Stimulated activated CD8-positive, alpha-beta memory T cell treated with anti-CD3 and anti-CD28 coated beads, Interleukin-15, amount 100 ng/mL, for 1 hour (primary cell): ENCODE measurements at places on chromosomes 3 and 15.

DNA sequence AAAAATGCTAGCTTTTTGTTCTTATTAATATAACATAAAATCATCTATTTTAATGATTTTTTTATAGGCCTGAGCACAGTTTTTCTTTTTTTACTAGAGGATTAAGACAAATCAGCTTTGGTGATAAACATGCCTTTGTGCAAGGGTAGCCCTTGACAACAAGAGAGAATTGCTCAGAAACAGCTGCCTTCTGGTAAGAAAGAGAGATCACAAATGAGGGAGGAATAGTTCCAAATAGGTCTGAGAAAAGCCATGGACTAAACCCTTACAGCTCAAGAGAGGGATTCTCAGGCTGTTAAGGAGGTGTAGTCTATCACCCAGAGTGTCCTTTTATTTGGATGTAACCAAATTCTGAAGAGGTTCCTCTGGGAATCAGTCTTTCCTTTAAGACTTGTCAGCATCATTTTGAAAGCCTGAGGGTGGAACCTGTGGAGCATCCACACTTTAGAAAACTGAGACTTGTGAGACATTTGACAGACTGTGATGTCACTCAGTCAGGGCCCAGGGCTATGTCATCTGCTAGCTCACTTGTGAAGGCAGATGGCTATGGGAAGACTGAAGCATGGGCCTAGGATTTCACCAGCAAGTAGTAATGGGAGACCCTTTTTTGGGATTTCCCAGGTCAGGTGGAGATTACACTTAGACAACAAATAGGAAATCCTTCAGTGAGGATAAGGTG lies 102.9 kb upstream of the KCNAB1 start:
- DNase-seq, result no peak

GRCh38 chr15:97914711-97915110 lies 45.8 kb upstream of the ARRDC4 start:
- no peak for DNase-seq

GRCh38 chr15:66043264-66043663 lies 174.0 kb downstream of the RAB11A start:
- no peak for DNase-seq

GRCh38 chr15:92159906-92160841 lies 233.5 kb upstream of the ST8SIA2 start:
- DNase-seq, result no peak

GRCh38 chr15:63826528-63826927 lies 7.2 kb downstream of the HERC1 start:
- no peak for DNase-seq

- DNase-seq, result no peak
Observed at GRCh38 chr3:128992926-128993460, 883 bp downstream of the CFAP92 start.

- DNase-seq, result no peak
Observed at GRCh38 chr3:42868841-42869240, 6.8 kb downstream of the CYP8B1 start.

GRCh38 chr3:77025471-77025870 lies 14.4 kb upstream of the ROBO2 start:
- DNase-seq, result no peak

- no peak for DNase-seq
Observed at GRCh38 chr15:70556151-70556741, 207.1 kb downstream of the UACA start.

GRCh38 chr3:141231952-141232823 lies 563 bp downstream of the PXYLP1 start:
- DNase-seq, result no peak

- no peak for DNase-seq
Observed at GRCh38 chr3:35772381-35773015, 133.2 kb downstream of the ARPP21 start.

GRCh38 chr3:117217760-117218316 lies 508.3 kb downstream of the TUSC7 start:
- no peak for DNase-seq

DNA sequence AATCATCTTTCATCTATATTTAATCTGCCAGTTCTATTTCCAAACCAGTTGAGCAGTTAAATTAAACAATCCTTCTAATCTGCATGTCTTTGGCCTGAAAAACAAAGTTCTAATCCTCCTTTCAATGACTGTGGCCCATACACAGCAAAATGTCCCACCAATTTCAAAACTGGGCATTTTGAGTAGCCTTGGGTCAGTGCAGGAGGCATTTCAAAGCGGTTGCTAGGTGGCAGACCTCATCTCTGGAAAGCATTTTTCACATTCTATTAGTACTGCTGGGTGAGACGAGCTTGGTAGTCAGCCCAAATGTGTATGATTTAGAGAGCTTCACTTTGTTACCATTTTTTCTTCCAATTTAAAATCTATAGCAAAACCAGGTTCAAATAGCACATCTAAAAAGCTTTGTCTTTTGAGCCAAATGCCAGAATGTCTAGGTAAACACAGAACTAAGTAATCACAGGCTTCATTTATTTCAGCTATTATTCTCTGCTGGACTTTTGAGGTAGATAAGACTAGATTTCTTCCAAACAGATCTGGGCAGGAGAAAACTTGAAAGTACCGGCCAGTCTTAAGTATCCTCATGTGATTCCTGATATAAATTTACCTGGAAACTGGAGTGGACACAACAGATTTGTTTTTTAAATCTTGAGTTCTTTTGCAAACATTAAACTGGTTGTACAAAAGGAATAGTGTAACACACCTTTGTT lies 8.9 kb upstream of the ARHGEF26 start:
- no peak for DNase-seq

- no peak for DNase-seq
Observed at GRCh38 chr15:101078669-101079323, 159.6 kb downstream of the LRRK1 start.

GRCh38 chr15:40081691-40082194 lies 26.9 kb downstream of the BMF start:
- DNase-seq, result no peak

GRCh38 chr15:36595611-36596010 lies 16.2 kb downstream of the CDIN1 start:
- DNase-seq, result no peak

- no peak for DNase-seq
Observed at GRCh38 chr3:52891615-52892081, 5.7 kb downstream of the STIMATE start.

GRCh38 chr3:161673866-161674265 lies 177.3 kb downstream of the OTOL1 start:
- no peak for DNase-seq

DNA sequence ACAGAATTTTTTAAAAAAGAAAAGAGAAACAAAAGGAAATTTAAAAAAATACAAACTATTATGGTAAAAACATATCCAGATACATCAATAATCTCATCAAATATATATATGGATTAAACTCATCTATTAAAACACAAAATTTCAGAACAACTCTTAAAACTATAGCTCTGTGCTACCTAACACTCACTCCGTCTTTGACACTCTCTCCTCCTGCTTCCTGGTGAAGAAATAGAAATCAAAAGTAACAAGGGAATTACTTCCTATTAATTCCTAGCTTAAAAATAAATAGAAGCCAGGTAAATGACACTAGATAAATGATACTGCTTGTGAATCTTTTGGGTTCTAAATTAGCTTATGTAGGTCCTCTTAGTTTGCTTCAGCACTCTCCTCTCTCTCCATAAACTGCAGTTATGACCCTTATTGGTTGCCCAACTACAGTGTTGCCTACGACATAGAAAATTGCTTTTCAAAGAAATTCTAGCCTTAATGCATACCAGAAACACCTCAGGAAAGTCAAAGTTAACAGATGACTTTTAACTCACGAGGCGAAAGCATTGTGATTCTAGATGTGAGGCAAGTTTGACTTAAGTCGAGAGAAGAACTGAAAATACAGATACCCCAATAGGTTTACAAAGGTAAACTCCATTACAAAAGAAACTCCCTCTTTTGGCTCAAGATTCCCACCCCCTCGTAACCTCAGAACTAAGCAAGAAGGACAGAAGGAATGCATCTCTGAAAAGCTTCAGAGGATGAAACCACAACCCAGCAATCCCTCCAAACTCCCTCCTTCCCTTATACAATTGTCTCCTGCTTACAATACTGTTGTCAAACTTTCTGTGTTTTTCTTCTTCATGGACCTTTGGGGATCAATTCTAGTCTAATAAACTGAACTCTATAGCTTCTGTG lies 394.7 kb downstream of the FGF12 start:
- DNase-seq, result no peak

GRCh38 chr15:33894193-33894592 lies 74.1 kb upstream of the CHRM5 start:
- DNase-seq, result no peak
